Fibroblast of villous mesenchyme (primary cell): ENCODE measurements at places on chromosomes 1 and 21. TPM values are rescaled to one million over a fixed set of nuclear protein-coding genes. Genes with fewer than 3 reads are reported as not detected.

DNA sequence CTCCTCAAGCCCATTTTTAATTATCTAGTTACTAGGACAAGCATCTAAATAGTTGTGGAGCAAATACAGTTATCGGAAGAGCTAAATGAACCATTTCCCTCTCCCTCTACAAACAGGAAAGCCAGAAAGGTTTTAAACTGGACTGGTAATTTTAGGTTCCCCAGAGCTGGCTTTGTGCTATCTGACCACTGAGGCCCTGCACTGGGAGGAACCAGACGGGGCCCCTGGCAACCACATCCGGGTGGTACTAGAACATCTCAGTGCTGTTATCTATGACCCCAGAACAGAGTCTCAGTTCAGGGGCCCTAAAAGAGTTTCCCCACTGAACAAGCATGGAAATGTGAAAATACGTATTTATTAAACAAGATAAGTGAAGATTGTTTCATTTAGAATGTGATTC, 7.7 kb upstream of the RSPH1 start:
- DNase-seq, result no peak

Gene DNAJC6
- total RNA-seq, result 12.2 and 24.6 TPM in 2 replicates

Gene CACNA1S
- not detected in 2 replicates for total RNA-seq

- DNase-seq, result no peak
These were observed 21.7 kb downstream of the UMODL1 start for GRCh38 chr21:42092771-42093170.

Gene TBX19
- 0.64 and 0.86 TPM in 2 replicates for total RNA-seq

Gene NEGR1
- total RNA-seq, result 7.1 and 13.8 TPM in 2 replicates

DNA sequence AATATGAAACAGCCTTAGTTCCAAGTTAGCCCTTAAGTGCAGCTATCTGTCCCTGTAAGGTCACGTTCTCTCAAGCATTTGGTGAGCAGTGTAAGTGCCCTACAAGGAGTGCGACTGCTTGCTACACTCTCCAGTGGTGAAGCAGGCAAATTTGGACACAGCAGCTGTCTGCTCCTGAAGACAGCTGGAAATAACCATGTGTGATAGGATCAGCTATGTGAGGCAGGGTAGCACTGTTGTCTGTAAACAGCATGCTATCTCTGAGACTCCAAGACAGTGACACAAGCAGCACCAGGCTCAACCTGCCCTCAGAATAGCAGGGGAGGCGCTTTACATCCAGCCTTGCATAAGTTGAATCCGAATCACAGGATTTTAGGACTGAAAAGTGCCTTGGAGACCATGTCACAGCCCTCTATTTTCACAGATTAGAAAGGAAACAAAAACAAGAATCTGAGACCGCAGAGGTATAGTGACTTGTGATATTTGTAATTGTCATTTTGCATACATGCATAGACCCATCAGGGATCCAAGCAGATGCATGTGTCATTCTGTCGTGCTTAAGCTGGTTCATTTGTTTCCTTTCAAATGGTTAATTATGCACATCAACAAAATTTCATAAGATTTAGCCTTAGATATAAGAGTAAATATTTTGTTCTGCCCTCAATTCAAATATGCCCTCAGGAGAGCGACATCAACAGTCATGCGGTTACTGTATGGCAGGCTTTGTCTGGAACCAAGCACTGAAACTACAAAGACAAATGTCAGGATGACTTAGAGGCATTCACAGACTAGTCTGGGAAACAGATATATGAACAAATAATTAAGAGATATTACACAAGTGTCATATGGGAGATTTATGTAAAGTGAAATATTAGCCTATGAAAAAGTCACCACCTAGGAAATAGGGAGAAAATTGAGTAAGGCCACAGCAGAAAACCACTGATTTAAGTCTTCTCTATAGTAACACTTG, 134.9 kb upstream of the NRIP1 start:
- no peak for DNase-seq

DNA sequence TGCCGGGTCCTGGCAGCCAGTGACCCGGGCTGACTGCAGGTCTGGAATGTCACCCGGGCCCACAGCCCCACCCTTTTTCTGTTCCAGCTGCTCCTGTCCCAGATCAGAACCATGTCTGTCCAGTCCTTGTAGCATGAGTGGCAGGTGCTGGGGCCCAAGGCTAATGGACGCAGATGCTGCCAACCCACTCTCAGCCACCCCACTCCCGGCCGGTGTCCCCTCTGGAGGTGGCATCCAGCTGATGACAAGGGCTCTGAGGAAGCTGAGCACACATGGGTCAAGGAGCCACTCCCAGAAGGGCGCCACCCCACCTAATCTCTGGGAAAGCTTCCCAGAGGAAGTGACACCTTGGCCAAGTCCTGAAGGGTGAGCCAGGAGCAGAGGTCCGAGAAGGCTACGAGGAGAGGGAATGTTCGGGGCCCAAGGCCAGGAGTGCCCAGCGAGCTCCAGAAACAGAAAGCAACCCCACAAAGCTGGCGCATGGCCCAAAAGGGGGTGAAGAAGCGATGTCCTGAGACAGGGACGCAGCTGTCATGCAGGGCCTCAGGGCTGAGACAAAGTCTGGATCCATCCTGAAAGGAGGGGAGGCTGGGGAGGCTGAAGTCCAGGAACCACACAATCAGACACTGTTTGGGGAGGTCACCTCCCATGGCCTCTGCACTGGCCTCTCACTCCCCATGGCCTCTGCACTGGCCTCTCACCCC, 39.5 kb downstream of the ACOT7 start:
- DNase-seq, result peak; percentile 35

DNA sequence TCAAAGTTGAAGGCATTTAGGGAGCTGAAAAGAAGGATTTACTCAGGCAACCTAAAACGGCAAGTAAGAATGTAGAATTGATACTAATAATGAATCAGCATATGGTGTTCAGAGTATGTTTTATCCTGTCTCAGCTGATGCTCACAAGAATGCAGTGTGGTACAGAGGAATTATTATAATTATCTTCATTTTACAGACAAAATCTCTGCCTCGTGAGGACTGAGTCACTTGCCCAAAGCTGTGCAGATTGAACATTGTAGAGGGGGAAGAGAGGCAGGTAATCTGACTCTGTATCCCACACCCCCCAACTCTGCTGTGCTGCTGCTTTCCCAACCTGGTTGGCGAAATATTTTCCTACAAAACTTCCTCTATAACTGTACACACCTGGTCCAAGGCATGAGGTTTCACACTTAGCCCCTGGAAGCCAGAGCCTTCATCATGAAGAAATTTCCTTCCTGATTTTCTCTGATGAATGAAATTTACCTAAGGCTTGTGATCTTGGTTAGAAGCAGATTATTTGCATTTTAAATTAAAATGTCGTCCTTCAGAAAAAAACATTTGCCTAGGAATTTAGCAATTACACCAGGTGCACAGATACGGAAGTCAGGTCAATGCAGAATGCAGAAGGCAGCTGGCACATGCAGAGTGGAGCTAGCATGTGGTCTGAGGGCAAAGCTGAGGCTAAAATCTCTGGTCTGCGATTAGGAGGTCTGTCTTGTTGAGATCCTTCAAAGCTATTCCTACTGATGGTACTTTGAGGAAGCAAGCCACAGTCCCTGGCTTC, 52.8 kb downstream of the DPT start:
- DNase-seq, result no peak

GRCh38 chr21:15894596-15894995, 164.8 kb downstream of the USP25 start:
- peak; percentile 38 for DNase-seq

- DNase-seq, result no peak
These were observed 48.5 kb upstream of the FBXO28 start for GRCh38 chr1:224065455-224065854.

GRCh38 chr1:246435421-246436041, 71.5 kb downstream of the SMYD3 start:
- DNase-seq, result peak; percentile 50

- DNase-seq, result no peak
These were observed 15.4 kb downstream of the RAP1GAP start for GRCh38 chr1:21653744-21654100.

DNA sequence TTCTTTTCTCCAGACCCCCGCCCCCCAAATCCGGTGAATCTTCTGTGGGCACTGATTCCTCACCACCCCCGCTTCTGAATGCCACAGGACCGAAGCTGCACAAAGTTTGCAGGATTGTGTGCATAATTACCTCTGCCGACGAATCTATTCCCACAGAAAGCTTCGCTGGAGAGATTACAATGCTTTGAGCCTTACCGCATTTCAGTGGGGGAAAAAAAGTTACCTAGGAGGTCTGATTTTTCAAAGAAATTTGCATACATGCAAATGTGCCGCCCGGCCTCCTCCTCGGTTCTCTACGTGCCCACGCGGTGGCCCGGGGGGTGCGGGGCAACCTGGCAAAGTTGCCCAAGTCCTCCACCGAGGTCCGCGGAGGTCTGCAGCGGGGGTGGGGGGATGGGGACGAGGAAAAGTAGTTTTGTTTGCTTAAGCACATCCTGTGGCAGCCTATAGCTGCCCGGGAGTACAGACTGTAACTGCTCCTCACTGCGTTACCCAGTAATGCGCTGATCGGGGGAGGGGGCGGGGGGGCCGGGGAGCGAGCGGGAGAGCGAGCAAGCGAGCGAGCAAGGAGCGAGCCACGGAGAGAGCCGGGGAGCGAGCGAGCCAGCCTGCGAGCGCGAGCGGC, 563 bp upstream of the NFIA start:
- DNase-seq, result peak; percentile 83

GRCh38 chr1:229433364-229434004, 410 bp downstream of the ACTA1 start:
- DNase-seq, result no peak

Gene UBE2Q1
- 24.8 and 36.3 TPM in 2 replicates for total RNA-seq

DNA sequence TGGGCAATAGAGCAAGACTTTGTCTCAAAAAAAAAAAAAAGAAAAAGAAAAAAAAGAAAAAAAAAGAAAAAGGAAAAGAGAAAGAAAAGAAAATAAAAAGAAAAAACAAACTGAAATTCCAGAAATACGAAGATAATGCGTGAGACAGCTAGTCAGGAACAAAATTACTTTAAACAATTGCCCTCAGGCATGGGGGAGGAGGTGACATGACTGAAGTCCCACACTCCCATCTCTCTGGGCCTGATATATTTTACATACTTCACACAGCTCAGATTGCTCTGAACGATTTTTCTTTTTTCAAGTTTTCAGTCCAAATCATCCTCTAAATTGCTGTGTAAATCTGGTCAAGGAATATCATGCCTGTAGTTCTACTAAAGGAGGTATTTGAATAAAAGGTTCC, 409.5 kb upstream of the DEPDC1 start:
- no peak for DNase-seq

DNA sequence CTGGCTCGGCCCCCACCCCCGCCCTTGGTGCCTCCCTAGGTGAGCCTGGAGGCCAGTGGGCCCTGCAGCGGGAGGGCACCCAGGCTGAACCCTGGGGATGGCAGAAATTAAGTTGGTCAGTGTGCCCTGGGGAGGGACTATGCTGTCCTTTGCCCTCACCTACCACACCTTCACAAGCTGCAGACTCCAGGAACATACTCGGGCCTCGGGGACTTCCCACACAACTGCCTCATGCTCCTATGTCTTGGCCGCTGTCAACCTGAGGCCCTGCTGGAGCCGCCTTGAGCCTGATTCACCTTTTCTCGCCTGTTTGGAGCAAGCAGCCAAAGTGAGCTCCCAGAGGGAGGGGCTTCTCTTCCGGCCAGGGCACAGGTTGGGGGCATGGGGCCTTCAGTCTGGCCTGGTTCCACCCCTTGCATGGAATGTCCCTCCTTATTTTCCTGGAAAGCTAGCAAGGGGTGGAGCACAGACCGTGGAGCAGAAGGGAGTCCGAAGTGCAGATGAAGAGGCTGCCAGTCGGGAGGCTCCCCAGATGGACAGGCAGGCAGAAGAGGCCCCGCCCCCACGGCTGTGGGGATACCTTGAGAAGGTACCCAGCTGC, 24.7 kb downstream of the KNCN start:
- DNase-seq, result no peak

Gene SPRR1B
- total RNA-seq, result not detected in 2 replicates

Gene TMEM82
- not detected in 2 replicates for total RNA-seq

GRCh38 chr1:33099290-33100118, 18.6 kb downstream of the AZIN2 start:
- peak; percentile 100 for DNase-seq

Gene MAB21L3
- total RNA-seq, result under 0.01 TPM in 2 replicates

Gene LYST
- total RNA-seq, result 56.7 and 88.9 TPM in 2 replicates

GRCh38 chr1:2322581-2323211, 68.7 kb downstream of the MORN1 start:
- DNase-seq, result no peak

DNA sequence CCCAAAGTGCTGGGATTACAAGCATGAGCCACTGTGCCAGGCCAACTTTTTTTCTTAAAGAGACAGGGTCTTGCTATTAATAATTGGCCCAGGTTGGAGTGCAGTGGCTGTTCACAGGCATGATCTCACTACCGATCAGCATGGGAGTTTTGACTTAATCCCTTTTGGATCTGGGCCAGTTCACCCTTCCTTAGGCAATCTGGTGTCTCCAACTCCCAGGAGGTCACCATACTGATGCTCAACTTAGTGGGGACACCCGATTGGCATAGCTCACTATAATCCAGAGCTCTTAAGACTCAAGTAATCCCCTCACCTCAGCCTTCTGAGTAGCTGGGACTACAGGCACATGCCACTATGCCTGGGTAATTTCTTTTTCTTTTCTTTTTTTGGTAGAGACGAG, 64.2 kb upstream of the SCYL3 start:
- no peak for DNase-seq

GRCh38 chr1:244730153-244730933, 77.4 kb downstream of the DESI2 start:
- DNase-seq, result peak; percentile 56
